ENCODE measurements at places on chromosomes 5 and 9.

DNA sequence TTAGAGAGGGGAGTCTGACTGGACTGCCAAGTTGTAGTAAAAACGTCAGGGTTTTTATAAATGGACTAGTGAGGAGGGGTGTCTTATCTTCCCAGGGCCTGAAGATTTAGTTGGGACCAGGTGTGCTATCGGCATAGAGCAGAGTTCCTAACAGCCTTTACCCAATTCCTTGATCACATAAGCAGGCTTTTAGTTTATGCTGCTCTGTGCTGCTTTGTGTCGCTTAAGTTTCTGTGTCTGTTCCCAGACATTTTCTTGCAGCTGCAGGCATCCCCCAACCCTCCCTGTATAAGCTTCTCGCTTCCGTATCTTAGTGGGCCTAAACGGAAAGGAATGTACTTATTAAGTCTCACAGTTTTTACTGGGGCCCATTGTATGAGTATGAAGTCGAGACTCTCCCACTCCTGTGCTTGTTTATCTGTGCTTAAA lies 2.6 kb upstream of the SMC5 start:
- no peak for DNase-seq

DNA sequence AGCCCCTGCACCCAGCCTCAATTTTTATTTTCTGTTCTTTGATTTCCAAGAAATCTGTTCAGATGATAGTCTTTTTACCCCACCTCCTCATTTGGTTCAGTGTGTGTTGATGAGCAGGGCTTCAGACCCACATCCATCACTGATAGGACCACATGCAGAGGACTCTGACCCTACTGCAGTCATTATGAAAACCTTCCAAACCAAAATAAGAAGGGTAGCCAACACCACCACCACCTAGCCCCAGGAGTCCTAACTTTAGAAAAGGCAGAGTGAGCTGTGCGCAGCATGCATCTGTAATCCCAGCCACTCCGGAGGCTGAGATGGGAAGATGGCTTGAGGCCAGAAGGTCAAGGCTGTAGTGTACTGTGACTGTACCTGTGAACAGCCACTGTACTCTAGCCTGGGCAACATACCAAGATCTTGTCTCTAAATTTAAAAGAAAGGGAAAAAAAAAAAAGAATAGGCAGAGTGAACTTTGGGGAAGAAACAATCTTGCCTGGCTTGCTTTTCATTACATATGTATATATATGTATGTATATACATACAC lies 13.0 kb downstream of the CDKN2AIPNL start:
- no peak for DNase-seq

DNA sequence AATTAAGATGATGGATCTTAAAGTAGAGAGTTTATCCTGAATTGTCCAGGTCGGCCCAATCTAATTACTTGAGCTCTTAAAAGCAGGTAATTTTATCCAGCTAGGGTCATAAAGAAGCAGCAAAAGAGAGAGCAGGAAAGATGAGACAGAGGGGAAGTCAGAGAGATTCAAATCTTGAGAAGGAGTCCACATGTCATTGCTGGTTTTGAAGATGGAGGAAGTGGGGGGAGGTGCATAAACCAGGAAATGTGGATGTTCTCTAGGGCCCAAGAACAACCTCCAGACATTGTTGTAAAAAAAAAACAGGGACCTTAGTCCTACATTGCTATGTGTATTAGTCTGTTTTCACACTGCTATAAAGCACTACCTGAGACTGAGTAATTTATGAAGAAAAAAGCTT lies 66.4 kb downstream of the SLCO4C1 start:
- DNase-seq = no peak

- DNase-seq = no peak
These were observed 534 bp upstream of the SAPCD2 start for GRCh38 chr9:137070906-137071275.

DNA sequence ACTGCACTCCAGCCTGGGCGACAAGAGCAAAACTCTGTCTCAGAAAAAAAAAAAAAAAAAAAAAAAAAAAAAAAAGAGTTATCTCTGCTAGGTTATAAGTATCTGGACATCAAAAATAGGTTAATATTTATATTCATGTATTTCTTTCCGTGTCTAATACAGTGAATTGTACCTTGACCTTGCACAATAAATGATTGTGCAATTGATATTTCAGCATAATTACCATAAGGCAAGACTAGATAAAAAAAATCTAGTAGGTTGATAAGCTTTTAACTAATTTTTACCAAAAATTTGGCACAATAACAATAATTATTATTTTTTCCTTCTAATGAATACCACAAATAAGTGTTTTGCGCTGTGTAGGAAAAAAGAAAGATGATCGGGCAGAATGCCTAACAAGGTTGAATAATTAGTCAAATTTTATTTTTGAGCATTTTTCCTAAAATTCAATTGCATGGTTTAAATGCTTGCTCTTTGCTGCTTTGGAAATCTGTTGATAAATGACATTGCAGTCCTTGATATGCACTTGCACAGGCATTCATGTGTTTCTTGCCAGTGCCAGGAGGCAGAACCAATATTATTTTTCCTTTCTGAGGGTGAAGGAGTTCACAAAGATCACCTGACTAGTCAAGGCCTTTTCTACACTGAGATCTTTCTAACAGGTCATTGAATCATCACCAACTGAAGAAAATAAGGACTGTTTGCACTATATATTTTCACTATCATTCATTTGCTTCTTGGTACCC lies 127.5 kb downstream of the ARRDC3 start:
- DNase-seq = no peak

- no peak for DNase-seq
These were observed 4.4 kb upstream of the MEF2C start for GRCh38 chr5:88887342-88887741.

GRCh38 chr9:36590231-36590630 lies 17.5 kb downstream of the MELK start:
- DNase-seq = no peak

- DNase-seq = no peak
These were observed 285.3 kb upstream of the FAM174A start for GRCh38 chr5:100249884-100250269.

GRCh38 chr9:7907551-7908337 lies 108.2 kb upstream of the DMAC1 start:
- DNase-seq = no peak

DNA sequence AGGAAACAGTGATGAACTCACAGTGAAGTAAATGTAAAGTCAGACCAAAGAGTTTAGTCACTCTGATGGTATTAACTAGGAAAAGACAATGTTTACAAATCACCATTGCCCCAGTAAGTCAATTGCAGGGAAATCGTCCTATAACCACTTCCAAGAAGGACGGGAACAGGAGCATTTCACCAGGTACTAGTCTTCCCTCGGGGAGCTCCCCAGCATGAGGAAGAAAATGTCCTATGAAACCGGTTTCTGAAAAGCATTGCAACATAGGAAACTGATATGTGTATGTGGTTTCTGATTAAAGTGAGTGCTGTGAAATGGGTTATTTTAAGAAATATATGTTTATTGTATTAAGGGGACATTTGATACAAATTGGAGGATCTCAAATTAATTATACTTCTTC lies 626.7 kb upstream of the ADAMTS16 start:
- DNase-seq = no peak

DNA sequence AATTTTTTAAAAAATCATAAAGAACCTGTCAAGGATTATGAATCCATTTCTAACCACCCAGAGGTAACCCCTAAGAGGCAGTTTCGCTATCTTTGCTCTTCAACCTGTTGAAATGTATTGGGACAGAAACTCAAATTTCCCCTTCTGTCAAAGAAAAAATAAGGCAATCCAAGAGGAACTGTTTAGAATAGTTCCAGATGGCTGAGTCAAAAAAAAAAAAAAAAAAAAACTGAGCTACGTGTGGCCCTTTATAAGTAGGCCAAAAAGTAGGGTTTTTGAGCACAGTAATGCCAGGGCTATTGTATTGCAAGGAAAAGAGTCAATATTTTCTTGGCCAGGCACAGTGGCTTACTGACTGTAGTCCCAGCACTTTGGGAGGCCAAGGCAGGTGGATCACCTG lies 94.9 kb downstream of the RAD23B start:
- DNase-seq = no peak

- DNase-seq = peak; percentile 4
These were observed at the start of gene NRG2 for GRCh38 chr5:140042643-140043507. TSS of gene NRG2 (minus strand) at chr5:140043299.

- no peak for DNase-seq
These were observed 11.0 kb upstream of the DNAJA1 start for GRCh38 chr9:33013962-33014664.

GRCh38 chr5:144196612-144197011 lies 25.9 kb downstream of the KCTD16 start:
- DNase-seq = no peak

DNA sequence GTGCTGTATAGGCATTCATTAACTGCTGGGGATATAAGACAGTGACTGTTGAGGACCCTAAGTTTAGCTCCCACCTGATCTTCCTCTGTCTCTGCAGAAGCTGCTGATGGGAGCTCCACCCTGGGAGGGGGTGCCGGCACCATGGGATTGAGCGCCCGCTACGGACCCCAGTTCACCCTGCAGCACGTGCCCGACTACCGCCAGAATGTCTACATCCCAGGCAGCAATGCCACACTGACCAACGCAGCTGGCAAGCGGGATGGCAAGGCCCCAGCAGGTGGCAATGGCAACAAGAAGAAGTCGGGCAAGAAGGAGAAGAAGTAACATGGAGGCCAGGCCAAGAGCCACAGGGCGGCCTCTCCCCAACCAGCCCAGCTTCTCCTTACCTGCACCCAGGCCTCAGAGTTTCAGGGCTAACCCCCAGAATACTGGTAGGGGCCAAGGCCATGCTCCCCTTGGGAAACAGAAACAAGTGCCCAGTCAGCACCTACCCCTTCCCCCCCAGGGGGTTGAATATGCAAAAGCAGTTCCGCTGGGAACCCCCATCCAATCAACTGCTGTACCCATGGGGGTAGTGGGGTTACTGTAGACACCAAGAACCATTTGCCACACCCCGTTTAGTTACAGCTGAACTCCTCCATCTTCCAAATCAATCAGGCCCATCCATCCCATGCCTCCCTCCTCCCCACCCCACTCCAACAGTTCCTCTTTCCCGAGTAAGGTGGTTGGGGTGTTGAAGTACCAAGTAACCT lies 22.1 kb downstream of the PCDHGC5 start:
- no peak for DNase-seq

DNA sequence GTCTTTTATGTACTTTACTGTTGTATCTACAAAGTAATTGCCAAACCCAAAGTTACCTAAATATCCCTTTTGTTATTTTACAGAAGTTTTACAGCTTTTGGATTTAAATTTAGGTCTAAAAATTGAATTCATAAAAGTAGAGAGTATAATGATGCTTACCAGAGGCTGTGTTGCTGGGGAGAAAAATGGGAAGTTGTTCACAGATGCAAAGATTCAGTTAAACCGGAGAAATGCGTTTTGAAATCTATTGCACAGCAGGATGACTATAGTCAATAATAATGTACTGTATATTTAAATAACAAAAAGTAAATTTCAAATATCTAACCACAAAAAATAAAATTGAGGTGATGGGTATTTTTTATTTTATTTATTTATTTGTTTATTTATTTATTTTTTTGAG lies 2.6 kb upstream of the ANKRD18A start:
- DNase-seq = no peak

DNA sequence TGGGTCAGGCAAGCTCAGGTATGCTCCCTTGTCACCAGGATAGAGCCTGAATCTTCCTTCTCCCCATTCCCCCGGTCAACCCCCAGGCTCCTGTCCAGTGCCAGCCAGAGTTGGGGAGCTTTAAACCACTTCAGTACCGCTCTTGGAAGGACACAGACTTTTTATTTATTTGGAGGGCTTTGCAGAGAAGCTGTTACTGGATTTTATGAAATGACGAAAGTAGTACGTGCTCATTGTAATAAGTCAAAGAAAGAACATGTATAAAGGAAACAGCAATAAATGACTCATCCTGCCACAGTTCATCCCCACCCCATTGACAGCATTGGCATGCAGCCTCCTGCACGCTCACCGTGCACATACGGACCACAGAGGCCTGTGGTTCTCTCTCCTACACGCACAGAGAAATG lies 230.3 kb downstream of the AUH start:
- DNase-seq = no peak

DNA sequence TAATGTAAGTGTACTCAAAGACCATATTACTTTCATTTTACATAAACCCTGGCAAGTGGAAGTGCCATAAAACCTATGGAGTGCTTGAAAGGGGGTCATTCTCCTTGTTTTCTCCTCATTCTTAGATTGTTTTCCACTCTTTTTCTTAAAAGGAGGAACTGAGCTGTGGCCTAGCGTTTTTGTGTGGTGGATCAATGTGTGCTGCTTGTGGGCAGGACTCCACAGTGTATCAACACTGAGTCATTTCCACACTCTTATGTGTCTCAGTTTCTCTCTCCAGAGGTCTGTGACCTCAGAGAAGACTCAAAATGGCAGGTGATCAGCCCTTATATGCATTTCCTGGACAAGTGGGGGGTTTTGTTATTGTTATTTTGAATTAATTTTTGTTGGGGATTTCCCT lies 516.1 kb upstream of the CDH10 start:
- DNase-seq = no peak

- DNase-seq = no peak
These were observed 37.5 kb upstream of the ZFYVE16 start for GRCh38 chr5:80370390-80370789.

DNA sequence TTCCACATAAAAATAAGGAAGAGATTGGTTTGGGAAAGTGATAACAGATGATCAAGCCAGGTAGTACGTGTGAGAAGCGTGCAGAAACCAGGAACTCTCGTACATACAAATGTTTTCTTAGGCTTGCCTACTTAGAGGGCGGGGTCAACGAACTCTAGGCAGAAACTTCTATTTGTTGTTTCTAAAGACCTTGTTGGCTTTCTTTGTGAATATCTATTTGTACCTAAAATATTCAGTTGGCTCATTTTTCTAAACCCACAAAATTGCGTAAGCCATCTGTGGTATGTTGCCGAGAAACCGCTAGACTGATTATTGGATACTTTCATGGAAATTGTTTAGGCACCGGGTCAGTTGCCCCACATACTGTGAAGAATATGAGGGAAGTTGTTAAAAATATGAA lies 458.5 kb downstream of the MAT2B start:
- DNase-seq = no peak

- no peak for DNase-seq
These were observed 4.3 kb downstream of the SH3GLB2 start for GRCh38 chr9:129023908-129024233.

GRCh38 chr5:94422812-94423211 lies 195.6 kb downstream of the KIAA0825 start:
- DNase-seq = no peak

- DNase-seq = no peak
These were observed 53.9 kb upstream of the PTCH1 start for GRCh38 chr9:95570646-95571045.
